Stimulated activated CD4-positive, alpha-beta T cell treated with anti-CD3 and anti-CD28 coated beads, Interleukin-15, amount 100 ng/mL, for 48 hours (primary cell): ENCODE measurements at places on chromosomes 3 and 15.

GRCh38 chr15:47929138-47929803 lies 191.5 kb upstream of the SLC24A5 start:
- DNase-seq = no peak

DNA sequence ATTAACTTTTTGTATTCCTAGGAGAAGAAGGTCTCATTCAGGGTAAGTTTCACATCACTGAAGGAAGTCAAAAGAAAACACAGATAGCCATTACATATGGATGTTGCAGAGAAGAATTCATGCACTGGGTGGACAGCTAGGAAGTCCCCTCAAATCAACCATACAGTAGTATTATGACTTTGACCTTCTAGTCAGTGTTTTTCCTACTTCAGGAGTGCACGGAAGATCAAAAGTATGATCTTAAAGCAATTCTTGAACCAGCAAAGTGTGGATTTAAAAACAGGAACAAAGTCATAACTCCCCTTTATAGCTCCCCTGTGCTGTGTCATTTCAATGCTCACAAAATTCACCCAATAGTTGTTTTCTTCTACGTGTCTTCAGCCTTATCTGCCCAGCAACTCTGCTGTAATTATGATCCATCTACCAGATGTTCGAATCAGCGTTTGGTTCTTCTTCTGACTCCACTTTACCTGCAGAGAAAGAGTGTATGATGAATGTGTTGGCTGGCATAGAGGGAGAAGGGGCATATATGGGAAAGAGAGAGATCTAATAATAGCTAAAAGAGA lies 118.1 kb upstream of the MEIS2 start:
- no peak for DNase-seq

GRCh38 chr3:173622166-173622565 lies 224.6 kb downstream of the NLGN1 start:
- no peak for DNase-seq

- DNase-seq = no peak
Measured at GRCh38 chr3:94524102-94524919, 461.4 kb downstream of the NSUN3 start.

- DNase-seq = no peak
Measured at GRCh38 chr15:23629234-23629805, 18.3 kb downstream of the MAGEL2 start.

DNA sequence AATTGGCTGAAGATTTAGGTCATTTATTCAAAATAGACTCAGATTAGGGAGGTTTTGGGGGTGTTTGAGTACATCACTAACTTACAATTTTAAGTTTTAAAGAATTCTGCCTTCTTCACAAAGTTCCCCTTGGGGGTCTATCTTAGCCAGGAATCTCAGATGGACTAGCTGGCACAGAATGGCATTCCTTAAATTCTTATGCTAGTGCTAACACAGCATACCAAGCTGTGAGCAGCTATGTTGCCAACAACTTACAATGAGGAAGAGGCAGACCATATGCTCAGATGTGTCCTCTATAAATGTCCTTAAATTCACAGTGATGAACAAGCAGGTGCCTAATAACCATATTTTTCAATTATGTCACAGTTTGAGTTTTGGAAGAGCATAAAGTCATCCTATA lies 60.9 kb upstream of the NPHP3 start:
- DNase-seq = no peak

DNA sequence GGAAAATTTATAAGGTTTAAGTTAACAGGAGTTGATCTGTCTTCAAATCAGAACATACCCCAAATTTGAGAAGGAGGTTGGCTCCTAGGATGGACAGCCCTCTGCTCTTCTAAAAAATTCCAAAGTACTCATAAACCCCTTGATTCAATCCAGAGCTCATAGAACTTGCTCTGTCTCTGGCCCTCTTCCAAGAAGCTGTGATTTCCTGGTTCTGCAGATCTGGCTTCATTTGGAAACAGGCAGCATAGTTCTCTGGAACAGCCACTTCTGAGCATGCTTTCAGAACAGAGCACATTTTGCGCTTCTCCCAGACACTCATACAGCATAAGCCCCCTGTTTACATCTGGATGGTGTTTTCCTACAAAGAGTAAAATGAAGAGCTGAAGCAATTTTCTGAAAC lies 96.7 kb downstream of the KBTBD8 start:
- DNase-seq = no peak

DNA sequence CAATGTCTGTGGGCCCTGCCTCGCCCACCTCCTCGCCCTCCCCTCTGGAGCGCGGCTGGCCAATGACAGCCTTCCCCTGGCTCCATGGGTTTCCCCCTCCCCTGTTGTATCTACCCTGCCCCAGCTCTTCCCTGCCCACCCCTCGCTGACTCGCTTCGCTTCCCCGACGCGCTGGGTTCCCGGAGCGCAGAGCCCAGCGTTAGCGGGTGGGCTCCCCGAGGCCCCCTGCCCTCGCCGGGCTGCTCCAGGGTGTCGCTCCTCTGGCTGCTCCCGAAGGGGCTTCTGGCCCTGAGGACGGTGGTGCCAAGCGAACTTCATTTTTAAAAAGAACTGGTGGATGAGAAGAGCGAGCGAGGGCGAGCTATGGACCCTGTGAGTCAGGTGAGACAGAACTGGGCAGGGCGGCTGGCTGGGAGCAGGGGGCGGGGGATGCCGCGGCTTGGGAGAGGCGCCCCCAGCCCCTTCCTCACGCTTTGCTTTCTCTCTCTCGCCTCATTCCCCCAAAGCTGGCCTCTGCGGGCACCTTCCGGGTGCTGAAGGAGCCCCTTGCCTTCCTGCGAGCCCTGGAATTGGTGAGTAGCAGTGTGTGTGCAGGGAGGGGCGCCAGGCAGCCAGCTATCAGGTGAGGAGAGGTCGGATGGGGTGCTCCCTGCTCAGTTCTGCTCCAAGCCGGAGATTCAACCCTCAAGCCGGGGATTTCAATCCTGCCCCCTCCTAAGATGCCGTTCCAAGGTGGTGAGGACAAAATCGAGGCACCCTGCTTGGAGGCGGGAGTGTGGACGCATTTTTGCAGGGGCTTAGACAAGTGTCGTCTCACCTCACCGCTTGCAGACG lies at the start of gene SYNPR:
Gene SYNPR, plus strand, starts transcription at position 138 of the 834 bp plus-strand sequence.
- DNase-seq = no peak

DNA sequence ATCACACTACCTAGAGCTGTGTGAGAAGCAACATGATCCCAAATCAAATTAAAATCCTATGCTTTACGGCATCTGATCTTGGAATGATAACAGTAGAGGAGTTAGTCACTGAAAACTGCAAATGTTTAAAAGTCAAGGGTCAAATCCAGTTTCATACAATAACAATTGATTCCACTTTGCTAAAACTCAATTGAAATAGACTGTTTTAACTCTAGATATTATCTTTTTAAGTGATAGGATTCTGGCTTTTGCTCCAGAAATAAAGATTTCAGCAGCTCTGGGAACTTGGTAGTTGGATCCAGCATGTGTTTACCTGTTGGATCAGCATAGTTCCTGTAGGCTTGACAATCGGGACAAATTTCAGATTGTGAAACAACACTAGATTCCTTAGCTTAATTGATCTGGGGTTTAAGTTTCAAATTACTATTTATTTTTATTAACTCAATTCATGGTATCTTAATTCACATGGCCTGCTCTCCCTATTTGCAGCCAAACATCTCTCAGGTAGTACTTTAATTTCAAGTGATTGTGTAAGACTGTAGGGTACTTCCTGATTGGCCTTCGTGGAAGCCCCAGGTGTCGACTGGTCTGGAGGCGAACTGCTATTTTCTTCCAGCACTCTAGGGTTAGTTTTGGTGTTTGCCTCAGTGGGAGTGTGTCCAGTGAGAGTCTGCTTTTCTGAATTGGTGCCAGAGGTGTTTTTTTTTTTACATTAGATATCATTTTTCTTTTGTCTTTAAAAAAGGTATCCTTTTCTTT lies 16.6 kb downstream of the NFKBIZ start:
- no peak for DNase-seq

DNA sequence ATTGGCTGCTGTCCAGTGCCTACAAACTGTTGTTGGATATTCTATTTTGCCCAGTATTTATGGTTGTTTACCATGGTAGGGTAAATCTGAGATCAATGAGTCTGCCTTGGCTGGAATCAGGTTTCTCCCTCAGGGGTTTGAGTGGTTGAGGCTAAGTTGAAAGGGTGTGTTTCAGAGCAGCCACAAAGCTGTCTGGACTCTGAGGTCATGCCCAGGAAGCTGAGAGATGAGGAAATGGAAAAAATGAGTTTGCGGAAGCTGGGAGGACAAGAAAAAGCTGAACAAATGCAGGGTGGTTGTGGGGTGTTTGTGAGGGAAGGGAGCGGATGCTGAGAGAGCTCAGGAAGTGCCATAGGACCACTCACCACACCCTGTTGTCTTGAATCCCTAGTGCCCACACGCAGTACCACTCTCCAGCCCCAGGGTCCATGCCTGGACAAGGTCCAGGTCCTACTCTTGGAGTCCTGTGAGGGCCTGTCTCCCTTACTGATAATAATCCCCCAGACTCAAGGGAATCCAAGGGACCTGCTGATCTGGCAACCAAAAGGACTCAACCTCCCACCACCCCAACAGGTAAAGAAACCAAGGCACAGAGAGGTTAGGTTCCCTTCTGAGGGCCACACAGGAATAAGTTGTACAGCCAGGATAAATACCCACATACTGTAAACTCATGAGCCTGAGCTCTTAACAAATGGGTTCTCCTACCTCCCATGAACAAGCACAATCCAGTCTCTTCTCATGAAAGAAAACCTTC lies 81.6 kb downstream of the PPCDC start:
- no peak for DNase-seq

GRCh38 chr3:120057029-120057428 lies 37.2 kb downstream of the GSK3B start:
- DNase-seq = no peak

GRCh38 chr15:63473999-63474809 lies 30.2 kb upstream of the USP3 start:
- no peak for DNase-seq

GRCh38 chr3:159186581-159186980 lies 384.7 kb downstream of the MFSD1 start:
- DNase-seq = no peak

DNA sequence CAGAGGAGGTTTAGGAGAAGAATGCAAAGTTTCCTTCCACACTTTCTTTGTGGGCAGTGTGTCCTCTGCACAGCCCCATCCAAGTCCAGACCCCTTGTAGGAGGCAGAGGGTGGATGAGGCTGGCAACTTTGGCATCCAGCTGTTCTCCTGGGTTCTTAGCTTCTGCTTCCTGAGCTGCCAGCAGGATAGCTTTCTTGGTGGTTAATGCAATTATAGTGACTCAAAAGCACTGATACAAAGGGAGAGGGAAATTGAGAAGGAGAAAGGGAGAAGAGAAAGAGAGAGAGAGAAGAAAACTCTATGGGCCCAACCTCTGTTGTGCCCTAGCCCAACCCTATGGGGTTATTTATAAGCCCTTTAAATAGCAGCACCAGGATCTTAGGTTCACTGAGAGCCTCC lies 4.5 kb upstream of the TNFAIP8L3 start:
- no peak for DNase-seq

DNA sequence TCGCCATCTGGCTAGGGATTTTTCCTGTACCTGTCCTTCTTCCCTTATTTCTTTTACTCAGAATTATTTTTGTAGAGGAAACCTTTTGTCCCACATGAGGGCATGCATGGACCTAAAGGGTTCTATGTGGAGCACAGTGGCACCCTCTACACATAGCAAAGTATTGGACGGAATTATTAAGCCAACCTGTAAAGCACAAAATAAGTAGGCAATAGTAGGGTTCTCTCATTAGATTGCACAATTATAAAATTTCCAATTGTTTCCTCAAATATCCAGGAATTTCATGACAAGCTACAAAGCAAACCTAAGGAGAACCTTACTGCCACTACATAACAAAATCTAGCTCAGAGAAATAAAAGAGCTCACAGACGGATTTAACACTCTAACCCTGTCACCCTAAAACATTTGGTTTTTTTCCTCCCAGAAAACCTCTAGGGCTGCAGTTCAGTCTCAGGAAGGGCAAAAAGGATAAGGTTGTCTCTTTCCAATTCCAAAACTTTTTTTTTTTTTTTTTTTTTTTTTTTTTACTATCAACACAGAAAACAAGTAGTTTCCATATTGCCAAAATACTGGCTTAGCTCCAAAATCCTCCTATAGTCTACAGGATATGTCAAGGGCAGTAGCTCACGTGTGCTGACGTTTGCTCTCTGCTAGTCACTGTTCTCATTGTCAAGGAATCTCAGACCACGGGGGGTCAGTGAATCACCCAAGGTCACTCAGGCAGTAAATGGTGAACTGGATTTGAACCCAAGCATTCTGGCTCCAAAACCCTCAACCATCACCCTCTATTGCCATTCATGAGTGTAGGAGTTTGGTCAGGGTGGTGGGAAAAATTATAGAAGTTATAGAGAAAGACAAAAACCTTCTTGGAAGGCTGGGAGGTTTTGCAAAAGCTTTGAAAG lies 52.3 kb downstream of the NCEH1 start:
- no peak for DNase-seq

GRCh38 chr3:110184536-110184935 lies 847.2 kb upstream of the DPPA4 start:
- DNase-seq = no peak

DNA sequence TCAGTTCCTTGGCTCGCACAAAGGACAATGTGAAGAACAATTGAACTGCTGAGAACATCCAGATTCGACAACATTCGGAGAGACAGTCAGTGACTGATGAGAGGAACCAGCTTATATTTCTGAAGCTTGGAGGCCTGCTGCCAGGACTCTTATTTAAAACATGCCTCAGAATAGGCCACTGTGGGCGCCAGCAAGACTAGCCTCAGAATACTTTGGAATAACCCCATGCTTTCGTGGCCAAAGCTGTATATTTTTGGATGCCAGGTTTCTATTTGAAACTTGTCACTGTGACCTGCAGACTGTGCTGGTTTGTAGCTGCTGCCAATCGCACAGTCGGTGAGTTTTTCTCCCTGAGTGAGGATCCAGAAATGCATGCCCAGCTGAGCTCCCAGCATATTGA lies 129.9 kb upstream of the UBE3A start:
- DNase-seq = no peak

DNA sequence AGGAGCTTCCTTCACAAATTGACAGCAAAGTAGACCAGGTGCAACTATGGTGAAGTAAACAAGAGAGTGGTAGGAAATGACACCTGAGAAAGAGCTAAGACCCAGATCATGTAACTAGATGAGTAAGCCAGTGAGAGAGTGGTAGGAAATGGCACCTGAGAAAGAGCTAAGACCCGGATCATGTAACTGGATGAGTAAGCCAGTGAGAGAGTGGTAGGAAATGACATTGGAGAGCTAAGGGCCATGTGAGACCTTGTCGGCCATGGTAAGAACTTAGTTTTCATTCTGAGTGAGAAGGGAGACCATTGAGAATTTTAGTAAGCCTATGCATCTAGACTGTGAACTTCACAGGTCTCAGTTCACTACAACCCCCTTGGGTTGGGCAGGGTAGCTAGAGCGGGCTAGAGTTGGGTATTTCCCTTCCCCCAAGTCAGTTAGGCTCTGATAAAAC lies 5.4 kb upstream of the SENP7 start:
- peak; percentile 38 for DNase-seq

GRCh38 chr15:89912145-89912673 lies 543 bp downstream of the ARPIN start:
- no peak for DNase-seq

- no peak for DNase-seq
Measured at GRCh38 chr3:86175051-86175536, 815.9 kb downstream of the VGLL3 start.

DNA sequence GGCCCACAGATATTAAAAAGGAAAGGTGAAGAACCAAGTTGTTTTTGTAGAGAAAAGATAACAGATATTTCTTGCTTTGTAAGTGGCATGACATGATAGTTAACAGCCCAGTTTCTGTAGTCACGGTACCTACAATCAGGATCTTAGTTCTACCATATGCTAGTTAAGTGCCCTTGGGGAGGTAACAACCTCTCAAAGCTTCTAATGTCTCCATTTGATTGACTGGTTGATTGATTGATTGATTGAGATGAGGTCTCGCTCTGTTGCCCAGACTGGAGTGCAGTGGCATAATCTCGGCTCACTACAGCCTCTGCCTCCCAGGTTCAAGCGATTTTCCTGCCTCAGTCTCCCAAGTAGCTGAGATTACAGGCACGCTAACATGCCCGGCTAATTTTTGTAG lies 28.5 kb downstream of the SENP5 start:
- no peak for DNase-seq
